ENCODE measurements at places on chromosomes 1 and 21. TPM values are rescaled to one million over a fixed set of nuclear protein-coding genes. Genes with fewer than 3 reads are reported as not detected.
A peak's percentile ranks its signal among the peaks of the same experiment; 100 is the strongest.

DTL gene
- total RNA-seq = 0.26 TPM

TMEM79 gene
- 3.6 TPM for total RNA-seq

DNA sequence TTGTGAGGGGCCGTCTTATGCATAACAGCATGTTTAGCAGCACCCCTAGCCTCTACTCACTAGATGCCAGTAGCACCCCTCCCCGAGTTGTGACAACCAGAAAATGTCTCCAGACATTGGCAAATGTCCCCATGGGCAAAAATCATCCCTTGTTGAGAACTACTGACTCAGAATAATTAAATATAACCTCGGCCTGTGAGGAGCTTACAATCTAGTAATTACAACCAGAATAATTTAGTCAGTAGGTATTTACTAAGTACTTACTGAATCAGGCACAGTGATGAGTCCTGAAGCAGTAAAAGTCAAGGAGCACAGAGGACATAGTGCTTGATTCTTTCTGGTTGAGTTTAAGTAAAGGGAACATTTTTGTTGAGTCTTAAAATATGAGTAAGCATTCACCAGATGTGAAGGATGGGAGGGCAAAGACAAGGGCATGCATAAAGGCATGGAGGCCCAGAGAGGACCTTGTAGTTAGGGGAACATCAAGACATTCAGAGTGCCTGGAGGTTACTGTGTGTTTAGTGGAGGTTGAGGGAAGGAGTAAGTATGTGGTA, 44.1 kb upstream of the KCNQ4 start:
- peaks cover 6% of the 10 kb centered on the region for H3K4me1 ChIP-seq
- H3K4me3 ChIP-seq = no peak overlapping the region
- no peak for DNase-seq
- H3K36me3 ChIP-seq = peaks cover 2% of the 10 kb centered on the region
- no peaks in the 10 kb centered on the region for H3K27me3 ChIP-seq

DNA sequence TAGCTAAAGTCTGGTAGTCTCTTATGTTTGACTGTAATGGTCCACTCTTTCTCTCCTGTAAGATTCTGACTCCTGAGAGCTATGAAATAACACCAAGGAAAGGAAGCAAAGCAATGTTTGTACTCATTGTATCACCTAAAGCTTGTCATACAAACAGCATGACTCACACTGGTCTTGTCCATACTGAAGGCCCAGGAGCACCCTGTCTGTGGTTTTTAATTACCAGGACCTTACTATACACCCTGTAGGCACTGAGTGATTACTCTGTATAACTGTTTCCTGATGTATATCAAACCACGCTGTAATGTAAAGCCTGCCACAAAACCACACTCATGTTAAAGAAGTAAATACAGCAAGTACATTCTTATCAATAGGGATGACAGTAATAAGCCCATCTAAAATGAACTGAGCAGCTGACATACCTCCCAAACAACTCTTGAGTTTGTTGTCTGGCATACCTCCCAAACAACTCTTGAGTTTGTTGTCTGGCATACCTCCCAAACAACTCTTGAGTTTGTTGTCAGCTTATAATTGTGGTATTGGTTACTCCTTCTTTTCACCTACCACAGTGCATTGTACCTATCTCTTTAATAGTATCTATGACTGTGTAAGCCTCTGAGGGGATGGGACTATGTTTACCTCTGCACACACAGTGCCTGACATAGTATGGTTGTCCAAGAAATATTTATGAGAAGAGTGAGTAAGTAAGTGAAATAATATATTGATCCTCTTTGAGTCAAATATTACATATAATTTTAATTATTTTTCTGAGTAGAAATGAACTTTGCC, 11.6 kb upstream of the TNFSF18 start:
- H3K36me3 ChIP-seq = no peaks in the 10 kb centered on the region
- H3K4me1 ChIP-seq = no peaks in the 10 kb centered on the region
- no peak overlapping the region for H3K4me3 ChIP-seq
- H3K27me3 ChIP-seq = no peaks in the 10 kb centered on the region
- DNase-seq = peak; percentile 77

DNA sequence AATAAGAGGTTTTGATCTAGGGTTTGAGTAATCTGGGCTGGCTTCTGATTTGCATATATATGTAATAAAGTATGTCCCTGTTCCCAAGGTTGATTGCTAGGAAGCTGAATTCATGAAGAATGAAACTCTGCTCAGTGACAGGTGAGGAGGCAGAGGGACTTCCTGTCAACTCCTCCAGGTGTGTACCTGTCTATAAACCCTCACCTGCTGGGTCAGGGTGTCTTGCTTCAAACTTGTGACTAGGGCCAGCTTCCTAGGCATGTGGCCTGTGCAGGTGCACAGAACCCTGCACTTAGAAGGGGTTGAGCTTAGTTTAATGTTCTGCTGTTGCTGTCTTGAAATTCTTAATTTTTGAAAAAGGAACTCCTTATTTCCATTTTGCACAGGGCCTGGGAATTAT, 21.1 kb downstream of the OLFML3 start:
- H3K4me3 ChIP-seq = no peak overlapping the region
- no peak for DNase-seq
- H3K36me3 ChIP-seq = no peaks in the 10 kb centered on the region
- H3K27ac ChIP-seq = no peak overlapping the region
- peaks cover 2% of the 10 kb centered on the region for H3K27me3 ChIP-seq
